Stimulated activated naive CD4-positive, alpha-beta T cell (primary cell): ENCODE measurements at places on chromosomes 16 and 17.

GRCh38 chr17:13806092-13806491 lies 204.4 kb upstream of the HS3ST3A1 start:
- DNase-seq = no peak

DNA sequence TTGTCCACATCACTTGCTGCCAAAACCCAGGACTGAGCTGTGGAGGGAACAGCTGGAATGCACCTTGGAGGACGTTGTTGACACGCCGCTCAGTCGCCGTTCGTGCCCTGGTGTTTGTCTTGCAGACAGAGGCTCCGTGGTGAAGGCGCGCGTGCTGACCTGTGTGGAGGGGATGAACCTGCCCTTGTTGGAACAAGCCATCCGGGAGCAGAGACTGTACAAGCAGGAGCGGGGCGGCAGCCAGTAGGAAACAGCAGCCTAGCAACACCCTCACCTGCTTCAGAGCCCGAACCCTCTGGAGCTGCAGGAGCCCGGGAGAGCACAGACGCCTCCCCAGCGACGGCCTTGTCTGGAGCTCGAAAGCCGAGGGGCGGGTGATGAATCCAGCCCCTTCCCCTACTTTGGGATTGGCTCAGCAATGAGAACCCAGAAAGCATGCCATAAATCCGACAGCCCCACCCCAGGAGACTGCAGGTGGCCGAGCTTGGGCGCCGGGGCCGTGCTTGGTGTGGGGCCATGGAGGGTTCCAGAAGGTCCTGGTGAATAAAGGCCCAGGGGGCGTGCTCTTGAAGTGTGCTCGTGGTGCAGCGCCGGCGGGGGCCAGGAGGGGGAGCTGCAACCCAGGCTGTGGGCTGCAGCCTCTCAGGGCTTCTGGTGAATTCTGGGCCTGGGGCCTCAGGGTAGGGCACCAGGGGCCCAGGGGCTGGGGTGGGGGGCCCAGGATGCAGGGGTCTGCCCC lies 470 bp upstream of the CDK3 start:
- peak; percentile 37 for DNase-seq

GRCh38 chr17:66602659-66603384 lies 232.1 kb upstream of the CACNG5 start:
- DNase-seq = no peak

GRCh38 chr17:60941028-60941427 lies 263.4 kb downstream of the BCAS3 start:
- DNase-seq = no peak

DNA sequence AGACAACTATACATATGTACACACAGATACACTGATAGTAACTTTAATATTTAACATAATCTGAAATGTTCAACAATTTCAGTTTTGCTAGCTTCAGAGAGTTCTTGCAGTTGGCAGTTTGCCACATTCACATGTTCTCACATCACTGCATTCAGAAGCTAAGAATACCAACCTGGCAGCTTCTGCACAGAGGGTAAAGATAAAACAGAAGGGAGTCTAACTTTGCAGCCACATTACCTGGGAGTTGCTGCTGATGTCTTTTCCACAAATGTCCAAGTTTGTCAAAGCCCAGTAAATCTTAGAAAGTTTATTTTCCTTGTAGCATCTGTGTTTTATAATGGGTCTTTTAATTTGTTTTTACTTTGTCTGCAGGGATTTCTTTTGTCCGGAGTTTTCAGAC lies 332.0 kb downstream of the BCAS3 start:
- no peak for DNase-seq

- no peak for DNase-seq
Observed at GRCh38 chr16:4433228-4433627, 7.6 kb downstream of the DNAJA3 start.

GRCh38 chr16:5438591-5438990 lies 341.0 kb upstream of the EEF2KMT start:
- DNase-seq = no peak

- no peak for DNase-seq
Observed at GRCh38 chr17:7004398-7005253, 7.8 kb upstream of the RNASEK start.
